Activated naive CD4-positive, alpha-beta T cell (primary cell): ENCODE measurements at places on chromosomes 6 and 20.

- no peak for DNase-seq
These were observed 292.8 kb upstream of the ADGRB3 start for GRCh38 chr6:68342286-68342685.

DNA sequence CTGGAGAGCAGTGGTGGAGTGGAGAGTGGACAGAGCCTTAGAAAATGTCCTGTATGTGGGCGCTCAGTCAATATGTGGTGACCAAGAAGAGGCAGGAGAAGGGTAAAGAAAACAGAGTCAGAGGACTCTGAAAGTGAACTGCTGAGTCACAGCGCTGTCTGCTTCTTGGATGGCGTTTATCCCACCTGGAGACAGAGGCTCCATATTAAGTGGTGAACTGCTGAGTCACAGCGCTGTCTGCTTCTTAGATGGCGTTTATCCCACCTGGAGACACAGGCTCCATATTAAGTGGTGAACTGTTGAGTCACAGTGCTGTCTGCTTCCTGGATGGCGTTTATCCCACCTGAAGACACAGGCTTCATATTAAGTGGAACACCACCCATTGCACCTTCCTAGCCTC is 119.3 kb upstream of the RALGAPA2 start:
- no peak for DNase-seq

GRCh38 chr6:113660819-113661218 is 196.3 kb upstream of the MARCKS start:
- DNase-seq: no peak

GRCh38 chr6:110226261-110226660 is 46.0 kb downstream of the CDC40 start:
- no peak for DNase-seq

GRCh38 chr6:168383062-168383854 is 57.7 kb upstream of the SMOC2 start:
- no peak for DNase-seq

GRCh38 chr6:119353696-119354095 is 4.1 kb upstream of the MAN1A1 start:
- DNase-seq: no peak

GRCh38 chr6:125550892-125551291 is 198.5 kb upstream of the HEY2 start:
- no peak for DNase-seq

DNA sequence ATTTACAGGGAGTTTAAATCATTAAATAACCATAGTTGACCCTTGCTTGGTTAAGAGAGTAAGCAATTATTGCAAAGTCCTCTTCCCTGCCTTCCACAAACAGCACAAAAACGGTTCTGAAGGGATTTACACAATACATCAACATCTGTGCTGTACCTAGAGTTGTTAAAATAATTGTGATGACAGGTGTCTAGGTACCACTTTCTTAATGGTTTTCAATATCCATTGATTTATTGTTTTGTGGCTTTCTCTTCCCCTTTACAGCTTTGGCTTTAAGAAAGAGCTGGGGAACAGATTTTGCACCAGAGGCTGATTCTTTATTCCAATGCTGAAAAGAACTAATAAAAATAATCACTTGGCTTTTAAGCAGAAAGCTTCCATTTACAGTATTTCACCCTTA is 598 bp upstream of the SOX4 start:
- no peak for DNase-seq

- DNase-seq: no peak
These were observed 58.8 kb upstream of the MAP7 start for GRCh38 chr6:136608991-136609390.

DNA sequence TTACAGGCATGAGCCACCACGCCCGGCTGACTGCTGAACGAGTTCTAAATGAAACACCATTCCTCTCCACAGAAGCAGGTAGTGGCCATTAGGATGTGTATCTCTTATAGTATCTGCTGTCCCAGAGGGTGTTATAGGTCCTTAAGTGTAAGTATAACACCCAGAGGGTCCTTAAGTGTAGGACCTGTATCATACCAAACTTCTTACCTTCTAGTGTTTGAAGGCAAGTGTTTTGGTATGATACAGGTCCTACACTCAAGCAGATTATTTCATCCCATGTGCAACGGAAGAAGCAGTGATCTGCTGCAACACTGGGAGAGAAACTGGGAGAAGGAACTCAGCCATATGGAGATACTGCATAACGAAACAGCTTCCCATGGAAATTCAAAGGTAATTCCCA is 17.4 kb downstream of the BMP7 start:
- DNase-seq: no peak

DNA sequence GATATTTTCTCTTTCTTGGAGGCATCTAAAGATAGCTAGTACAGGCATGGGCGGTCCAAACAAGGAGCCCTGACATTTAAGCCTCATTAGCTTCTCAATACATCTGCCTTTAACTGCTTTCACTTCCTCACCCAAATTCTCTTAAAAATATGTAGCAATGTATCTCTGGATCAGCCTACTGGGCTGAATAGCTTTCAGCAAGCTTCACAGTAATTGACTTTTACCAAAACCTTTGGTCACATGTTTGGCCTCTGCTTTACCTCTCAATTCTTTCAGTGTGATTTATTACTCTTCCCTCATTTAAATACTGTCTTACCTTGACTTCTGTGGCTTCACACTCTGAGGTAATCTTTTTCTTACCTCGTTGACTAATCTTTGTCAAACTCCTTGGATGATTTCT is 1618.1 kb downstream of the GRIK2 start:
- DNase-seq: no peak
